ENCODE measurements at places on chromosomes 11 and 22.
A peak's percentile ranks its signal among the peaks of the same experiment; 100 is the strongest.

DNA sequence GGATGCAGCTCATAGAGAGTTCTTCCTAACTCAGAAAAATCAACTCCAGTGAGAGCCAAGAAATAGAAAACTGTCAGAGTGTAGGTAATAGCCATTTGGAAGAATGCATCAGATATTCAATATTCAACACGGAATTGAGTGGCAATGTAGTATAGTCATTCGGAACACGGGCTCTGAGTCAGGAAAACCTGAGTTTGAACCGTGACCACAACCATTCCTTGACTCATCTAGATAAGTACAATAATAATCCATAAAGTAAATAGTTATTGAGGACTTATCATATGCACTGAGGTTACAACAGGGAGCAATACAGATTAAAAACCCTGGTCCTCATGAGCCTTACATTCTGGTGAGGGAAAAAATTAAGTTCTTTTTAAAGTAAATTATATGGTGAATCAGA is 62.6 kb upstream of the PHF21A start:
- no peak for DNase-seq

DNA sequence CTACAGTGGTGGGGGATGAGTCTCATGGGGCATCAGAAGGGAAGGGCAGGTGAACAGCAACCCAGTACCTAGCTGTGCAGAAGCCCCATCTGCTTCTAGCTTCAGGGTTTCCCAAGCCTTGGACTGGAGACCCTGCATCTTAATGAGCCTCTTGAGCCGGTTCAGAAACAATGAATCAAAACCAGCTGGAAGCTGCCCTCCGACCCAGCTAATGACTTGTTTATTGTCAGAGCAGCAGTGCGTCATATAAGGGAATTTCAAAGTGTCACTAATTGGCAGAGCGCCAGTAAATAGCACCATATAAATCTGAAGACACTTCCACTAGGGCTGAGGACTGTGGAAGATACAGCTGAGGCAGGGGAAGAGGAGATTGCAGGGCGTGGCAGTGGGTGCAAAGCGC is 57.5 kb downstream of the RPUSD4 start:
- DNase-seq, result no peak

- DNase-seq, result no peak
These were observed 9.4 kb downstream of the C11orf97 start for GRCh38 chr11:94521684-94522083.

- no peak for DNase-seq
These were observed 59.5 kb upstream of the WNT11 start for GRCh38 chr11:76265771-76266241.

DNA sequence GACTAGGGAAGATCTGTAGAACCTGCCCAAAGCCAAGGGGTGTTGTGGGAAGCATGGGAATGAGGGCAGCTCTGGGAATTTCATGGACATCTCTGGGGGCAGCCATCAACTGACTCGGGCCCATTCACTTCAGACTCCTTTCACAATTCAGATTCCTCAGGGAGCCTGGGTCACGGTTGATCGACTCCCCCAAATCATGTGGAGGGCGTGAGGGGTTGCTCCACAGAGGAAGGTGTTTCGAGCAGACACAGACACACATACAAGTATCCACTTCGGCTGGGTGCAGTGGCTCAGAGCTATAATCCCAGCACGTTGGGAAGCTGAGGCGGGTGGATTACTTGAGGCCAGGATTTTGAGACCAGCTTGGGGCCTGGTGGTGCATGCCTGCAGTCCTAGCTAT is 15.7 kb downstream of the STX3 start:
- DNase-seq, result no peak

GRCh38 chr22:16965560-16965959 is 42.5 kb downstream of the GAB4 start:
- DNase-seq, result no peak

DNA sequence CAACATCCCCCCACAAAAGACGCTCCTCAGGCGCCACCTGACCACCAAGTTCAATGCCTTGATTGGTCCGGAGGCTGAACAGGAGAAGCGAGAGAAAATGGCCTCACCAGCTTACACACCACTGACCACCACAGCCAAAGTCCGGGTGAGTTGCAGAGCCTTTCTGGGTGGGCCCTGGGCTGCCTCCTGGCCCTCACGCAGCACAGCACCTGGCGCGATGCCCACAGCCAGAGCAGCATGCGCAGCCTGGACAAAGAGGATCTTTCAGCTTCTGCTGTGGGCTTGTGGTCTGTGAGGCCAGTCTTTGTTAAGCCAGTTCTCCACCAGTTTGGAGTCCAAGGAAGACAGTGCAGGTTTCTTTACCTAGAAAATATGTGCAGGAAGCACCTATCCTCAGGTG is 21.6 kb downstream of the CYB5R2 start:
- no peak for DNase-seq

DNA sequence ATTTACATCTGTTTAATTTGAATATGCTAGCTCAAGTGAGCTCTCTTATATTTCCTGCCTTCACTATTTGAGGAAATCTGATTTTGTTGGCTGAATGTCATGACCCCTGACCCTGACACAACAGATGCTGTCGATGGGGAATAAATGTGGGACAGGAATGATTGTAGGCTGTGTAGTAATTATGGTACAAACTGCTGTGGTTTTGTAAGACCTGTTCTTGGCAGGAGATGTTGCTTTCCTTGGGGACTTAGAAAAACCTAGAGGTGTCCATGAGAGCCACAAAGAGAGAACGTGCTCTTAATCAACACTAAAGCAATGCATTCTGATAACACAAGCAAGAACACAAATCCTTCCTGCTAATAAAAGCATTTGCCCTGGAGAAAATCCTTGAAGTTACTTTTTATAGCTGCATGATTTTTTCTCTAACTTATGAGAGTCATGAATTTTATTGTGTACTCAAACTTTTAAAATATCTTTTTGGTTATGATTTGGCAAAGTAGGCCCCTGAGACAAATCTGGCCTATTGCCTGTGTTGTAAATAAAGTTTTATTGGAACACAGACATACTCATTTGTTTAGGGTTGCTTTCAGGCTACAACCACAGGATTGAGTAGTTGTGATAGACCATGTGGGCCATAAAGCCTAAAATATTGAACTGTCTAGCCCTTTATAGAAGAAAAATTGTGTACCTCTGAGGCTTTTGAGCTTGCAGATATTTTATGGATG is 90.2 kb downstream of the DDX10 start:
- no peak for DNase-seq

DNA sequence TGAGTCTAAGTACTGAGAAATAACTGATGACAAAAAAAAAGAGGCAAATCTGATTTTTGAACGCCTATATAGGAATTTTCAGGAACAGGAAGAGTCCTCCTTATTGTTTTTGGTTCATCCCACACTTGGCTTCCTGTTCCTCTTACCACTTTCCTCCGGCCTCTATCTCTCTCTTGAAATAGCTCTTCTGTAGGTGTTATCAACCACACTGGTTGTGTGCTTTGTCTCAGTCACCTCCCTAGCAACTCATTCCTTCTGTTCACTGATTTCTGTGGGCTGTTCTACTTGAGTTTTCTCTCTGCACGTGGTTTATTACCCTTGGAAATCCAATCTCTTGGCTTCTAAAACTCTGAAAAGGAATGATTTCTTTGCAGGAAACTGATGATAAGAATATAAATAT is 78.7 kb upstream of the C11orf87 start:
- DNase-seq, result no peak

DNA sequence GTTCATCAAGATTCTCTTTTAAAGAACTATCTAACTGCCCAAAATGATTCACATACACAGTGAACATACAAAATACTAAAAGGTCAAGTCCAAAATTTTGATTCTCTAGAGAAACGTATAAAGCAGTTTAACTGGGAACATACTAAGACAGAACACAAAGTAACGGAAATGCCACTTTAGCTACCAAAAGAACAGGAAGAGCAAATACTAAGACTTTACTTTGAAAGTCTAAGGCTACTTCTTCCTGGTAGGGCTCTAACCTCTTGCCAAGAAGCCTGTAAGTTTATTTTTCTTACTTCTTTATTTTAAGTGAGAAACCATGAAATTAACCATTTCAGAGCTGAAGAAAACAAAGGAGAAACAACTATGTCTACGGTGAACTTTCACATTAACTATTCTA is 6.2 kb downstream of the PICALM start:
- DNase-seq, result no peak

DNA sequence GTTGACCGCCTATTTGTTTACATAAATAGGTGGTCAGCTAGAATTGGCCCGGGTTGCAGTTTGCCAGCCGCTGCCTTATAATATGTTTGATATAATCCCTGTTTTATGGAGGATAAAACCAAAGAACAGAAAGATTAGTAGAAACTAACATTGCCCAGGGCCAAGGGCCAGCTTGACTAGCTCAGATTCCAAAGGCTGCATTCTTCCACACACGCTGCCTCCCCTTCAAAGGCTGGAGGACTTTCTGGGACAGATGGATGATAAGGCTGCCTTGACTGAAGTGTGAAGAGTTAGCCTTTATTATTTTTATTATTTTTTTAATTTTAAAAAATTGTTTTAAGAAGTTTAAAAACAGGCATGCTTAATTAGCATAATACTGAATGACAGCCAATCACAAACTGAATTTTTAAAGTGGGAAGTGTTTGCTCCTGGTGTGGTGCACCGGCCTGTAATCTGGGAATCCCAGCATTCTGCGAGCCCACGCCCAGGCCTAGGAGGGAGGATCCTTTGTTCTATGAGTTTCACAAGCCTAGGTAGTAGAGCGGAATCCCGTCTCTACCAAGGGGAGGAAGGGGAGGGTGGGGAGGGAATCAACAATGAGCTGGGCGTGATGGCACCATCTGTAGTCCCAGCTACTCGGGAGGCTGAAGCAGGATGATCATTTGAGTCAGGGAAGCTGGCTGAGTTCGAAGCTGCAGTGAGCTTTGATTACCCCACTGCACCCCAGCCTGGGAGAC is 114.9 kb downstream of the NAV2 start:
- DNase-seq, result no peak

DNA sequence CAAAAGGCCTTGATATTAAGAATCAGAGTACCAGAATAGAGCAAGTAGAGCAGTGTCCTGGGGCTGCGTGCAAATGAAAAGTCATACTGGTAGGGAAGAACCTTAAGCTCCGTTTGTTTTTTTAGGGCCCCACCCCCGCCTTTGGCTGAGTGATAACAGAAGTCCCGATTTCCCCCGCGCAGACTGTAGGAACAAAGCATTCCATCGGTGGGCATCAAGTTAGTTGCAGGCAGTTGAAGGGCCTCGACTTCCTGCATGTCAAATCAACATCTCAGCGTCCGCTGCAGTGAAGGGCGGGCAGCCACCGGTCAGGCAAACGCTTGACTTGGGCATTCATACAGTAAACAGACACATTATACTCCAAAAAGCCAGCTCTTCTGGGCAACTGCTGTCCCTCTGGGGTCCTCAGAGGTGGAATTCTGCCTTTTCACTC is 11.7 kb downstream of the LRP4 start:
- DNase-seq, result no peak

DNA sequence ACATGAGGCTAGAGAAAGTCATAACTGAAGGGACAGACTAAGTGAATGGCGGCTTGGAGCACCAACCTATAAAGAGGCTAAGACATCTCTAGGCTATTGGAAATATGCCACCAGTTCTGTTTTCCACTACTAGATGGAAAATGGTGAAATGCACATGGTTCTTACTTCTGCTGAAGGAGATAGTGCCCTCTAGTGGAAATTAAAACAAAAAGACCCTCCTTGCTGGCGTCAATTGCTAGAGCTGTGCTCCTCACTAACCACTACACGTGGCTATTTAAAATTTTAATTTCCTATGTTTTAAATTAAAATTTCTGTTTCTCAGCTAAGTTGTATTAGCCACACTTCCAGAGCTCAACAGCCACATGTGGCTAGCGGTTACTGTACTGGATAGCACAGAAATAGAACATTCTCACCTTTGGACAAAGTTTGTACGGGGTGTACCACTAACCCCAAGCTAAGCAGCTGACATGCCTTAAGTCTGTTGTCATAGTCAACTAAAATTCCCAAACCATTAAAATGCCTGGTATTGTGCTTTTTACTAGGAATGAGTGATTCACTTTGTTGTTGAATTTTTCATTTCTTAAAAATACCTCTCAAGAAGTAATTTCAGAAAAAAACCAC is 34.1 kb upstream of the CALCA start:
- DNase-seq, result peak; percentile 14

- no peak for DNase-seq
These were observed 25.8 kb upstream of the DAGLA start for GRCh38 chr11:61654397-61654829.

GRCh38 chr11:31464436-31464835 is 45.0 kb downstream of the IMMP1L start:
- DNase-seq, result no peak

DNA sequence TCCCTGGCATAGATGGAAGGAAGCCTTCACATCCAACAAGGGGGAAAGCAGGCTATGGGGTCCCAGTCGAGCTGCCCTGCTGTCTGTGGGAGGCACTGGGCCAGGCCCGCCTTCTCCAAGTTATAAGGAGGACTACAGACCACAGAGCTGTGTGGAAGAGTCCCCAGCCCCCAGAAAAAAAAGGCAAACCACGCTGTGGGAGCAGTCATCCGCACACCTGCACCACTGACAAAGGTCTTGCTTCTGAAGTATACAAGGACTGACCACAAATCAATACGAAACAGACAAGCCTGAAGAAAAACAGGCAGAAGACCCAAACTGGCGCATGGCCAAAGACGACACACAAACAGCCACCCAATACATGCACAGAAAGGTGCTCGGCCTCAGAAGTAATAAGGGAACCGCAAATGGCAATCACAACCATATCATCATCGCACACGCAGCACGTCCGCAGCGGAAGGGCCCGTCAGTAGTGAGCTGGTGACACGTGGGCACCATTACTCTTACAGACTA is 384.1 kb downstream of the CTTN start:
- no peak for DNase-seq

- no peak for DNase-seq
These were observed 71.4 kb downstream of the INSC start for GRCh38 chr11:15186146-15186545.

DNA sequence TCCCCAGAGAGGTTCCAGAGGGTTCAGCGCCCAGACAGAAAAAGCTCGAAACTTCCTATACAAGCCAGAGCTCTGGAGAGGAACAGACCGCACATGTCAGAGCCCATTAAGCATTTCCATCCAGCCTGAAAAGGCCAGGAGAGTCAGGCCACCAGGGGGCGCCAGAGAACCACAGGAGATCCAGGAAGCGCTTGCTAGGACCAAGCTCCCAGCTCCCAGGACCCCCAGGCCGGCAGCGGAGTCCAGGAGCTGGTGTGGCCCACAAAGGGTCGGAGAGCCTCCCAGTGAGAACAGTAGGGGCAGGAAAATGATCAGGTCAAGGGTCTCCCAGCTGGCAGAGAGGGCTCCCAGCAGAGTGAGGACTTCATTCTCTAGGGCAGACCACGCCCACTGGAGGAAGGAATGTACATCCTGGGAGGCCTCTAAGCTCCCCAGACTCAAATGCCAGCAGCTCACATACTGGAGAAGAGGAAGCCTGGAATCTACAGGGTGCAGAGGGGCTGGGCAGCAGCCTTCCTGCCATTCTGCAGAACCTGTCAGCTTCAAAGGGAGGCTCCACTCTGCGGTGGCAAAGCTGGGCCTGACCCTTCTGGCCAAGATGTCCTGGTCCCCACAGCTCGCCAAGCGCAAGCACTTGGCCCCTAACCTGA is 2.1 kb upstream of the MEI1 start:
- peak; percentile 81 for DNase-seq

Measured in stimulated activated naive CD8-positive, alpha-beta T cell treated with anti-CD3 and anti-CD28 coated beads, Interleukin-15, amount 100 ng/mL, for 72 hours (primary cell).